ENCODE measurements at places on chromosomes 13 and 19.
A peak's percentile ranks its signal among the peaks of the same experiment; 100 is the strongest.

- no peak for DNase-seq
Measured at GRCh38 chr13:94706843-94707399, 5.4 kb downstream of the SOX21 start.

DNA sequence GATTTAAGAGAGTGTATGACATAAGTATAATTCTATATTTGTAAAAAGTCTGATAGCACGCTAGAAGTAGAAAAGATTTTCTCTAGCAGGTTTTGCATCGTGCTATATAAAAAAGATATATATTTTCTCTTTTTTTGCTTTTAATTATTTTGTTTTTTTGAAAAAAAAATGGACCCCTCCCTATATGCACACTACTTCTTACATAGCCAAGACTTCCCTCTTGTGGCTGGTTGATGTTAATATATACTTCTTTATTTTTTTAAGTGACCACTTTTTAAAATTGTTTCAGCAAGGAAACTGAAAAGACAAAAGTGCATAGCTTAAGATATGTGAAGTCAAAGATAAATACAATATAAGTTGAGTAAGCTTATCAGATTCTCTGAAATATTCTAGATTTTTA lies 1202.8 kb downstream of the DIAPH3 start:
- no peak for DNase-seq

- DNase-seq = no peak
Measured at GRCh38 chr13:111492341-111492950, 172.0 kb downstream of the TEX29 start.

GRCh38 chr13:106774621-106775020 lies 206.7 kb upstream of the ARGLU1 start:
- no peak for DNase-seq

DNA sequence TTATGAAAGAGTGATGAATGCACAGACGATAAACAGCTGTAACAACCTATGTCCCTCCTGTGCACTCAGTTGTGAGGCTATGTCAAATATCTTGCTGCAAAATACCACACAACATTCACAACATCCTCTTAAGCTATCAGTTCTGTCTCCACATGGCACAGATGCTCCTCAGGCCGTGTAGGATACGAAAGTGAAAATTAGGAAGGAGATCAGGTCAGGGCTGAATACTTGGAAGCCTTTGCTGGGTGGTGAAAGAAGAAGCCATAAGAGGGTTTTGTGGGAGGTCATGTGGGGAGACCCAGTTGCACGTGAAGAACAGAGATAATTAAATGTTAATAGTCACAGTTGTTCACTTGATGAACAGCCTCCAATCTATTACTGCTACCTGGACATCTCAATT lies 58.9 kb downstream of the RXFP2 start:
- no peak for DNase-seq

- no peak for DNase-seq
Measured at GRCh38 chr13:41401366-41401765, 56.0 kb upstream of the RGCC start.

GRCh38 chr13:23695711-23696464 lies 125.7 kb downstream of the TNFRSF19 start:
- no peak for DNase-seq

DNA sequence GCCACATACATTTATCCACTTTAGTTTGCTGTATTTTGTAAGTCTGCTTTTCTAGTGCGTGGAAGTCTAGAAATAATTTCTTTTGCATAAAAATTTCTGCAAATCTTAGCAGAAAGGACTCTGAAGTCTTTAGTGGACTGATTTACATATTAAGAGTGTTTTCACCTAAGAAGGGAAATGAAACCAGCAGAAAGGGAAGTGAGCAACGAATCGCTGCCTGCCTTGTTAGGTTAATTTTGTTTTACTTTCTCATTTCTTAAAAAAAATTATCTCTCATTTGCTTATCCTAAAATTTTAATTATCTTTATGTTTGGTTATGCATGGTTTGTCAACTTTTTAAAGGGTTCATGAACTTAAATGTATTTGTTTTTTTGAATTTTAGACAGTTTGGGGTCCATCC lies 767 bp upstream of the GPR18 start:
- DNase-seq = no peak

DNA sequence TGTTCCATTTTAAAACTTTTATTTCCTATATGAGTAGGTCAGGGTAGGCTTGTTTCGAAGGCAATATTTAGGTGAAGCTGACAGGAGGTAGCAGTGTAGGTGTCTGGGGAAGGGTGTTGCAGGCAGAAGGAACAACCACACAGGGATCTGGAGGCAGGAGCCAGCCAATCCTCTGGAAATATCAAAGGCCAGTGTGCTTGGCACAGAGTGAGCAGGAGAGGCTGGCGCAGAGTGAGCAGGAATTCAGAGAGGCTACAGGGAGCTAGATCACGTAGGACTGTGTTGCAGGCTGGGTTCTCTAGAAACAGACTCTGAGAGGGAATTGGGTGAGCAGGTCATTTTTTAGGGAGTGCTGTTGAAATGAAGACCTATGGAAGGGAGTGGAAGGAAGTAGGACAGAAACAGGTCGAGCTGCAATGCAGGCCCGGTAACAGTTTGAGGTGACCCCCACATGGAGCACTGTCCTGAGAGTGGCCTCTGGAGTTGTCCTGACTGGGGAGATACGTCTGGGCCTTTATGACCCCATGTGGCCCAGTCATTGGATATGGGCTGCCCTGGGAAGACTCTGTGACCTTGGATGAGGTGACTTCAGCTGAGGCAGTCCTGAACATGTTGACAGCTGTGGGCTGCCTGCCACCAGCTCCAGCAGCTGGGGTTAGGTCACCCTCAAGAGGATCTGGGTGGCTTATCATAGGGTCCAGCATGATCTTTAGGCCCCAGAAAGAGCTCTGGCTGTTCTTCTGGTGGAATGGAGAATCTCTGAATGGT lies 51.7 kb downstream of the ERCC5 start:
- no peak for DNase-seq

GRCh38 chr13:90447734-90448101 lies 899.8 kb upstream of the MIR17HG start:
- DNase-seq = no peak

DNA sequence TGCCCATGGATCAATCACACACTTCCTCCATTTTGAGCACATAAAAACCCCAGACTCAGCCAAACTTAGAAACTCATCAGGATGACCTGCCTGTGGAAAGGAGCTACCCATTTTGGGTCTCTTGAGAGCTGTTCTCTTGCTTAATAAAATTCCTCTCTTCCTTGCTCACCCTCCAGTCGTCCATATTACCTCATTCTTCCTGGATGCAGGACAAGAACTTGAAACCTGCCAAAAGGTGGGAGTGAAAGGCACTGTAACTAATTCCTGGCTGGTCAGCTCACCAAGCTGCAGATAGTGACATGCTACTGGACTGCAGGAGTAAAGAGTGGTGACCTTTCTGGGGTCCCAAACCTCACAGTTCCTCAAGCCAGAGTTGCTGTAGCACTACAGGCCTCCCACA lies 20.2 kb downstream of the LIG4 start:
- no peak for DNase-seq

- no peak for DNase-seq
Measured at GRCh38 chr19:1098177-1099051, 3.2 kb upstream of the POLR2E start.

DNA sequence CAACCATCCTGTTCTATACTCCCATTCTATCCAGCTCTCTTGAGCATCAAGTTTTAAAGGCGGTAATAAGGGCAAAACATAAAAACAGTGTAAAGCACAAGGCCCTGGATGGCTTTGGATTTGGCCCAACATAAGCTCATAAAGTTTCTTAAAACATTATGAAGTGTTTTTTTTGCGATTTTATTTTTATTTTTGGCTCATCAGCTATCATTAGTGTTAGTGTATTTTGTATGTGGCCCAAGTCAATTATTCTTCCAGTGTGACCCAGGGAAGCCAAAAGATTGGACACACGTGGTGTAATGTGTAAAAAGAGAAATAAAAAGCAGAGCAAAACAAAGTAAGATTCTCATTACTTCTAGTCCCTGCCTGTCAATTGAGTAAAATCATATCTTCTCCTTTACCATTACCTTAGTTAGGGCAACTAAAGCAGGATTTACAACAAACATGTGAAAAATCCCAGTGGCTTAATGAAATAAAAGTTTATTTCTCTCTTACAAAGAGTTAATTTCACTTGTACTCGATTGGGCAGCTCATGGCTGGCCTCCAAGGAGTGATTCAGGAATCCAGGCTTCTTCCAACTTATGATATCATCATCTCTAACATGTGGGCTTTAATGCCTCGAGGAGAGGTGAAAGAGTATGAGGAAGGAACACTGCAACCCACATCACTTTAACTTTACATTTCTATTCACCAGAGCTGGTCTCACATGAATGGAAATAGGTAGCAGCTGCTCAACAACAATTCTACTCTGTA lies 725.2 kb upstream of the SLITRK1 start:
- DNase-seq = no peak

DNA sequence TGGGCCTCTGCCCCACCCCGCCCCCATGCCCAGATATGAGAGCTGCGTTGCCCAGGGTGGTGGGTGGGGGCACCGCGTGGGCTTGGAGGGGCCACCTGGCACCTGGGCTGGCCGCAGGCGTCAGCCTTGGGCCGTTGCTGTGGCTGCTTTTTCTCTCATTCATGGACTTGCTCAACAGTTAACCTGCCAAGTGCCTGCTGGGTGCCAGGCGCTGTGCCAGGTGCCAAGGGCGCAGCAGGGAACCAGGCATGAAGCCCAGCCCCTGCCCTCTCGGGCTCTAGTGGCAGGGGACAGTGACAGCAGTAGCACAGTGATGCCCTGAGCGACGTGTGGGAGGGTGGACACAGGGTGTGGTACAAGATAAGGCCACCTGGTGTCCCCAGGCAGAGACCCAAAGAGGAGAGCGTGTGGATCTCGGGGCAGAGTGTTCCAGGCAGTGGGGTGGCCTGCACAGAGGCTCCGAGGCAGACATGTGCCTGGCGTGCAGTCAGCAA lies 28.1 kb downstream of the DHX34 start:
- DNase-seq = no peak

DNA sequence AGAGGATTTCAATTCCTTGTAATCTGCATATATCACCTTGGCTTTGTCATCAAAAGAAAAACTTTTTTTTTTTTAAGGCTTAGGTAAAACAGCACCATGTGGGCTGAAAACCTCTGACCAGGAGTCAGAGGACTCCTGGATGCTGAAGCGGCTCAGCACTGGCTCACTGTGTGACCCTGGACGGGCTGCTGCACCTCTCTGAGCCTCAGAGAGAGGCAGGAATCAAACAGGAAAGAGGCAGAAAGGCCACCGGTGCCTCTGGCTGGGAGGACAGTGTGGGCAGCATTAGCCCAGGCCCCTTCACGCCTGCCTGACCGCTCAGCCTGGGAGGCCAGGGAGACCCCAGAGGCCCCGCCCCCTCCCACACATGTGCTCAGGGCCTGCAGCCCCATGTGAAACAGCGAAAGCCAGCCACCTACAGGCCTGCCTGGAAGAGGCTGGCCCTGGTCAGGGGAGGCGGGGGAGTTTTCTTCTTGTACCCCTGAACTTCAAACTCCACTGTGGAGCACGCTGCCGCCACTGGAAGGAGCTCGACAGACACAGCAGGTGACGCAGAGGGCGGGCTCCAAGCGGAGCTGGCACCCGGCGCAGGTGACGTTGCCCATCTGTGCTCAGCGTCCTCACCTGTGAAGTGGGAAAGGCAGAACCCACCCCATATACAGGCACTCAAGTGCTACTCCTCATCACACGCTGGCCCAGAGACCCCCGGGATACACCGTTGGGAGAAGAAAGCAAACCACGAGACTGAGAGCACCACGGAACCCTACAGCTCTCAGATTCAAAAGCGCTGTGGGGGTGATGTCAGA lies 39.7 kb downstream of the MLLT1 start:
- DNase-seq = no peak

DNA sequence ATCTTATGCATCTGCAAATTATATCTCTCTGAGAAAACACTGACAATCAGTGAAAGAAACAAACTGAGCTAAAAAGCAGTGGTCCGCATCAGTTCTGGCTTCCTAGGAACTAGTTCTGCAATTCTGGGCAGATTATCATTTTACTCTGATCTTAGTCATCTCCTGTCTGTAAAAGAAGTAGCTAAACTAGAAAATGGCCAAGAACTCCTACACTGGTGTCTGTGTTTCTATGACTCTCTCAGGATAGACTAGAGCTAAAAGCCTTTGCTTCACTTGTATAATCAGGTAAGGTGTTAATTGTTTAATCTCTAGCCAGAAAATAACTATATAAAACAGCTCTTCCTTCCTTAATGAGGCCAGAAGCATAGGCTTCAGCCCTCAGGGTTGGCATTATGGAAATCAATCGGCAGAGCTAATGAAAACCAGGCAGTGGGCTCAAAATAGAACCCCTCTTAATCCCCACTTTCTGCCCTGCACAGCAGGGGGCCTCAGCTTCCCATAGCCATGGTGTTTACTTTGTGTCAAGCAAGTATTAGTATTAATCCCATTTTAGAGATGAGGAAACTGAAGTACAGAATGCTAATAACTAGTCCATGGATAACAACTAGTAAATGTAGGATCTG lies 459.2 kb downstream of the FGF14 start:
- no peak for DNase-seq

GRCh38 chr13:94192431-94192975 lies 287.0 kb downstream of the DCT start:
- peak; percentile 33 for DNase-seq

GRCh38 chr13:48741377-48741776 lies 87.6 kb downstream of the CYSLTR2 start:
- no peak for DNase-seq

- no peak for DNase-seq
Measured at GRCh38 chr13:28704282-28704681, 14.5 kb downstream of the SLC46A3 start.

GRCh38 chr13:103866048-103866447 lies 799.8 kb upstream of the SLC10A2 start:
- no peak for DNase-seq

GRCh38 chr13:32124743-32125142 lies 93.2 kb downstream of the FRY start:
- no peak for DNase-seq

DNA sequence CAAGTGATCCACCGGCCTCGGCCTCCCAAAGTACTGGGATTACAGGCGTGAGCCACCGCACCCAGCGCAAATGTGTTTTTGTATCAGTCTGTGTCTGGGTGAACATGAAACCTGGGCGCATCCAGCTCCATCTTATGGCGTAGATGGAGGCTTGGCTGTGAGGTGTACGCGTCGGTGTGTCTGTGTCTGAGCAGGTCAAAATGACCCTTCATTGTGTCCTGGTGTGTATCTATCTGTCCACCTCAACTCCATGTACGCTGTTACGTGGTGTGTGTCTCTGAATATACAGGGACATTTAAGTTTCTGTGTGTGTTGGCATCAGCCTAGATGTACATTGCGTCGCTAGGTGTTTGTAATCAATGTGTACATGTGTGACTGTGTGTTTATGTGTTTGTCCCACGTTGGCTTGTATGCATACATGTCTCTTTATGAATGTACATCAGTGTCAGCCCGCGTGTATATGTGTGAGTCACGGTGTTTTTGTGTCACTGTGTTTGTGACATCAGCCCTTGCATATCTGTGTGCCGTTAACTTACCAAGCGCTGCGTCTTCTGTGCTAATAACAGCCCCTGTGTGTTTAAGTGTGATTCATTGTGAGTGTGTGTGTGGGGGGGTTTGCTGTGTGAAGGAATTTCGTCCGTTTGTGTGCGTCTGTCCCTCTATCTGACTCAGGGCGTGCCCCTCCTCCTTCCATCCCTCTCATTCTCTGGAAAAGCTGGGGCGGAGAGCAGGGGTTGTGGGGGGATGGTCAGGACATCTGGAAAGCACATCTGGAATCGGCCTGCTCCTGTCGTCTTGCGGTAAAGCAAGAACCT lies 6.4 kb downstream of the AXL start:
- DNase-seq = peak; percentile 27

Data from NT2/D1 (cell line).